ENCODE measurements at places on chromosomes 1 and 21.

DNA sequence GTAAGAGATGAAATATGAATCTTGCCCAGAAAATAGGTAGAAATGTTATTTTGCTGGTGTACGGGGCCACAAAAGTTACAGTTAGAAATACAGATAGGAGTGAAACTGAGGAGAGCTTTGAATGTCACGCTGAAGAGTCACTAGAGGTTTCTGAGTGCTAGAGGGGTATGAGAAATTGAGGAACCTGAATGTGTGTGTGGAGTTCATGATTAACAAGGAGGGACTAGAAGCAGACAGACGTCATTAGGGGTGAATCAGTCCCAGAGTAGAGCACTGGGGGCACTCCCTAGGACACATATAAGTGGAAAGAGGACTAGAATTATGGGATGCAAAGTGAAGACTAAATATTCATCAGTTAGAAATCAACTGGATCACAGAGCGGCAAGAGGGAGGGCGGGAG is 188.9 kb upstream of the MAP1LC3C start:
- peak; percentile 9 for DNase-seq

DNA sequence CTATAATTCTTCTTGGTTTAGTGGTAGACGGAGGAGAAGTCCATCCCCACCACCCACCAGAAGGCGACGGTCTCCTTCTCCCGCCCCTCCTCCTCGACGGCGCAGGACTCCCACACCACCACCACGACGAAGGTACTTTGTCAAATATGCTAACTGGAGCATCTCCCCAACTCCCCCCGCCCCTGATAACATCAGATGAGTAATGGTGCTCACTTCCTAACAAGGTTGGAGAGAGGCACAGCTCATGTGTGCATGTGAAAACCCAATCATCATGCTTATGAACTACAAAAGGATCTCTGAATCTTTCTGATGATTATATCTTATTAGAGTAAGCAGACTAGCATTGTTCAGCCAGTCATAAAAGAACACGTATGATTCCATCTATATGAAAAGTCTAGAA is 23.7 kb downstream of the SRRM1 start:
- DNase-seq = no peak

- DNase-seq = no peak
Observed at GRCh38 chr1:92872719-92873118, 40.9 kb downstream of the RPL5 start.

DNA sequence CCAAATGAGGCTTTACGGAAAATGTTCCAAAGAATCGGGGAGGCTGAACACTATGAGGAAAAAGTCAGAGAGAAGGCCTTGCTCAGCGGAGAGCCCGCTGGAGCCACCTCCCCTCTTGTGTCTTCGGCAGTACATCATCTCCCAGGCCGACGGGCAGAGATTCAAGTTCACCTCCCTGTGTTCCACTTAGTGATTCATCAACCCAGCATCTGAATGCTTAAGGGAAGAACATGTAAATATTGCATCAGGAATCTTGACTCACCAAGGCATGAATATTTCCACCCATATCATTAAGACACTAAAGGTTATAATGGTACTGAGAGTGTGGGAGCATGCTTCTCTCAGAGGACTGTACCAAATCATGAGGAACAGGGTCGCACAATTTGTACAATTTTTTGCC is 172.5 kb downstream of the ST6GALNAC5 start:
- DNase-seq = no peak

DNA sequence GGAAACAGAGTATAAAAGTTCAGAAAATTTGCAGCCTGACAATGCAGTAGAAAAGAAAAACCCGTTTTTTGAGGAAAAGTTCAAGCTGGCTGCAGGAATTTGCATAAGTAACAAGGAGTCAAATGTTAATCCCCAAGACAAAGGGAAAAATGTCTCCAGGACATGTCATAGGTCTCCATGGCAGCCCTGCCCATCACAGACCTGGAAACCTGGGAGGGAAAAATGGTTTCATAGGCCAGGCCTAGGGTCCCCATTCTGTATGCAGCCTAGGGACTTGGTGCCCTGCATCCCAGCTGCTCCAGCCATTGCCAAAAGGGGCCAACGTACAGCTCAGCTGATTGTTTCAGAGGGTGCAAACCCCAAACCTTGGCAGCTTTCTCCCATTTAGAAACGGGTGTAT is 3.6 kb upstream of the KCNT2 start:
- no peak for DNase-seq

DNA sequence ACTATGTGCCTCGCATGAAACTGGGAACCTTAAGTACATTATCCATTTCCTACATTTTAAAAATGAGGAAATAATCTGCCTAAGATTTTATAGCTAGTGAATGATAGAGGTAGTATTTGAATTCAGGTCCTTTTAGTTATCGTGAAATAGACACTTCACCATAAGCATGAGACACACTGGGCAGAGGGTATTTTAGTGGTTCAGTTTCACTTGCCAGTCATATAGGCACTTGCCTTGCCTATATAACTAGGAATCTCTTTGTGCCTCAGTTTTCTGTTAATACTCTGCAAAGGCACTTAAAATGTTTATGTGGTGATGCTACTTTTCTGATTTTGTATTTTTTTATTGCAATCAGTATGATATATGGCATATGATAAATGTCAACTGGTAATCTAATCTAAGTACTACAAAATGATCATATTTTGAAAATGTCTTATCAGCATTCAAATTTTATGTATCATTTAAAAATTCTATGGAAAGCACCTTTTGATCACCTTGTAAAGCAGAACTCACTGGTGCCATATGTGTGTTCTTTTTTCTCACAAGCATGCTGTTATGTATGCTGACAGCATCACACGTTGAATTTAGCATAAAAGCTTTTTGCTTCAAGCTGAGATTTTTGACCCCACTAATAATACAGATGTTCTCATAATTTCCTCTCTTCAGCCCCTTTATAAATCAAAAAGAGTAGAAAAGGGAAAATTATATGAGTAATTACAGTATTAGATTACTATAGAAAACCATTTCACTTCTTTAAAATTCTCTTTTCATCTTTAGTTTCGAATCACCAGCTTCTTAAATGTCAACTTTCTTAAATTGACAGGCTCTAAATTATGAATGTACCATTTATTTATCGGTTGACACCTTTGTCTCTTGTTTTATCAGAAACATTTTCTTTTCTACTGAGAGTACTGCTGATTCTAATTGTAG is 52.6 kb downstream of the RPS6KC1 start:
- DNase-seq = no peak

- no peak for DNase-seq
Observed at GRCh38 chr1:94425821-94426484, 7.8 kb downstream of the ABCD3 start.

GRCh38 chr1:93692026-93692425 is 10.4 kb upstream of the BCAR3 start:
- no peak for DNase-seq

DNA sequence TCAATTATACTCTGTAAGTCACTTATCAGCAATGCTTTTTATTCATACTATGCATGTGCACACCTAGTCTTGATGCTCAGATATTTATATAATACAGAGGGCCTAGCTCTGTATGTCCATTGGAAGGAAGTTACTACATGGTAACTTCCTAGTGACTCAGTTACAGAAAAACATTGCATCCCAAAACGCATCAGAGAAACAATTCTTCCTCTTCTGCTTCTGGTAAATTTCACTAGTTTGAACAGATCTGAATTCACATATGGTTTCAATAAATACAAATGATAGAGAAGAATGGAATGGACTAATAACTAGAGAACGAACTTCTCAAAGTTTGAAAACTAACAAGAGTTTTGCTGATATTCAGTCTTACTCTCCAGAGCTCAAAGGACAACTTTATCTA is 811.3 kb upstream of the ADGRL2 start:
- no peak for DNase-seq

DNA sequence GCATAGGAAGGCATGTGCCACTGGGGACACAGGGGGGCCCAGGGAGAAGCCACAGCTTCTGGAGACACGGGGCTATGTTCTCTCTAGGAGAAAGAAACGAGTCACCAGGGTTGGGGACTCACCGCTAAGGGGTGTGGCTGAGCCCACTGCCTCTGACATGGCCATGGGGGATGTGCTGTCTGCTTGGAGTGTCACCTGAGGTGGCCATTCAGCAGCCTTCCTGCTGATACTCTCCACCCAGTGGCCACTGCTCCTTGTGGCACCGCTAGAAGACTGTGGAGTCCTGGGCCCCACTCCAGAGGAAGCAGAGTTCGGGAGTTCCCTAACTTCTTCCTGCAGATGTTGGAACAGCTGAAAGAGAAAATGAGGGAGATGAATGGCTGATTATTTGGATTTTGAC is 91.2 kb upstream of the SLC45A1 start:
- DNase-seq = no peak

- no peak for DNase-seq
Observed at GRCh38 chr1:180281490-180281889, 51.4 kb downstream of the LHX4 start.

- peak; percentile 87 for DNase-seq
Observed at GRCh38 chr1:206579747-206580437, 32.4 kb downstream of the EIF2D start.

DNA sequence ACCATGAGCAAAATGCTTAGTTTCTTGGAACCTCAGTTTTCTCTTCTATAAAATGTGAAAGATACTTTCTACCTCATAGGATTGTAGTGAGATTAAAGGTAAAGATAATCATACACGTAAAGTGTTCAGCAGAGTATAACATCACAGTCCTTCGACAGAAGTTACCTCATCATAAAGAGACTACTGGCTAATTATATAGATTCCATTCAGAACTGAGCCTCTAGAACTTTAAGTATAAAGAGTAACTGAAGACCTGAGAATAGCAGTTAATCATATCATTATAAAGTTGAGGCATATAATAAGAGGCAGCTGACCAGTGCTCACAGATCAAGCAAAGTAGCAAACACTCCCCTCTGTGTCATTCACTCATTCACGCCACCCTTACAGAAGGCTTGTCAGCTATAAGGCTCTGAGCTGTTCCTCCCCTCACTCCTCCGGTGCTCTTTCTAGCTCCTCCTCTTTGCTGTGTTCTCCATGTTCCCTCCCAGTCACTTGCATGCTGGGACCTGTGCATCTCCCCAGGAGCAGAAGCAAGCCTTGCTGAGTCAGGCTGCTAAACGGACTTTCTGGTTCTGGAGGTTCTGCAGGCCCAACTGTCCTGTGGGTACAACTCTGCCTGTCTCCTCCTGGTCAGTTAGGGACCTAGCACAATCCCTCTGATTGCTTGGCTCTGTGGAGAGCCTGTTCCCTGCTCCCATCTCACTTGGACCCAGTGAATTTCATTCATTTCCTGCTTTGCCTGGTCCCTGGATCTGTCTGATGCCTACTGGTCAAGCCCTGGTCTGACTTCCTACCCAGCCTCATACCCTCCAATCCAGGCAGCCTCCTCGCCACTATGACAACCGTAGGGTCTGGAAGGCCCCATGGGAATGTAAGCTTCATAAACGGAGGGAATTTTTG is 28.3 kb upstream of the LY9 start:
- no peak for DNase-seq

GRCh38 chr1:113142791-113143190 is 69.8 kb downstream of the LRIG2 start:
- no peak for DNase-seq

DNA sequence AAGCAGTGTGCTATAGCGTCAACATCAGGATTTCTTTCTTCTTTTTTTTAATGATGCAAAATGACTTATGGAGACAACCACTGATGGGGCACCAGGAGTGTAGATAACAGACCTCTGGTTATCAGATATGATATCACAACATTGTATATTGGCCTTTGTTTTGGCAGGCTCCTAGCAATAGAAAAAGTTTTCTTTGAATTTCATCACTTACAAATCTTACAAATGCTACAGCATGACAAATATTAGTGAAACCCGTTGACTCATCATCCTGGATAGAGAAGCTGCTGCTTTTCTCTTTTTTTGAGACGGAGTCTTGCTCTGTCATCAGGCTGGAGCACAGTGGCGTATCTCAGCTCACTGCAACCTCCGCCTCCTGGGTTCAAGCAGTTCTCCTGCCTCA is 92.9 kb downstream of the LTN1 start:
- no peak for DNase-seq

DNA sequence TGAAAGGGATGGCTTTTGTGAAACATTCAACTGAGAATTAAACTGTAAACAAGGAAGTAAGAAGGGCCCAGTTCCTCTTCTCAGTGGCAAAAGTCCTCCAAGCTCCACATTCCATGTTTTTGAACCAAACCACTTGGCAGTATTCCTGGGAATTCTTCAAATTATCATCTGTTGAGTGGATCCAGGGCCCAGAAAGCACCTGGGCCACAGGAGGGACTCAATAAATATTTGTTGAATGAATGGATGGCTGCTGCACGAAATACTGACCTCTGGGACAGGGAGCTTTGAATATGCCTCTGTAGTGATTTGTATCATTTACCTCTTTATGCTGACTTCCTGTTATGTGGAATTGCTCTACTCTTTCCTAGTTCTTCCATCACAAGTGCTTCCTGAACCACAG is 4.7 kb downstream of the SLC35F3 start:
- DNase-seq = no peak

GRCh38 chr1:84855168-84855567 is 37.8 kb downstream of the LPAR3 start:
- DNase-seq = no peak

- peak; percentile 11 for DNase-seq
Observed at GRCh38 chr1:2019571-2020309, 595 bp downstream of the GABRD start.

Measured in hematopoietic multipotent progenitor cell treated with erythropoietin and hydrocortisone succinate and interleukin-3 and kit ligand, for 6 days (in vitro differentiated cells).